CD4-positive, alpha-beta T cell treated with Interleukin-6 at 100 ng/mL for 8 hours (primary cell): ENCODE measurements at places on chromosomes 7 and 10.

- DNase-seq = no peak
These were observed 65.6 kb downstream of the PLCE1 start for GRCh38 chr10:94059178-94059883.

GRCh38 chr7:80014511-80014910, 120.1 kb upstream of the GNAI1 start:
- DNase-seq = no peak

GRCh38 chr10:71719042-71719441, 536 bp downstream of the C10orf105 start:
- DNase-seq = no peak

GRCh38 chr7:105662998-105663397, 81.7 kb upstream of the EFCAB10 start:
- no peak for DNase-seq

GRCh38 chr7:104772405-104773345, 241.3 kb upstream of the KMT2E start:
- no peak for DNase-seq

GRCh38 chr10:34396663-34397062, 418.4 kb downstream of the PARD3 start:
- no peak for DNase-seq

GRCh38 chr7:34401776-34402175, 256.2 kb upstream of the NPSR1 start:
- no peak for DNase-seq
